Smooth muscle cell of the brain vasculature (primary cell): ENCODE measurements at places on chromosomes 13 and 19.

DNA sequence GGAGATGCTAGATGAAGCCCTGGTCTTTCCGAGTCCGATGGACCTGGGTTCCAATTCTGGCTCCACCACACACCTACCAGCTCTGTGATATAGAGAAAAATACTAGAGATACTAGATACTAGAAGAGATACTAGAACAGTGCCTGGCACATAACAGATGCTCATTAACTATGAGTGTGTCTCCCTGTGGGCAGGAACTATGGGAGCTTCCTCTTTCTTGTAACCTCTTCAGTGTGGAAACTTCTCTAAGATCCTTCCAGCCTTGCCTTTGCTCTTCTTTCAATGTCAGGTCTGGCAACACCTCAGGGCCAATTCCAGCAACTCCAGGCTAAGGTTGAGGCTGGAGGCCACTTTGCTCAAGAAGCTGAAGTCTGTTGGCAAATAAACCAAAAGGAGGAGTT is 143.9 kb downstream of the KATNAL1 start:
- DNase-seq, result no peak

DNA sequence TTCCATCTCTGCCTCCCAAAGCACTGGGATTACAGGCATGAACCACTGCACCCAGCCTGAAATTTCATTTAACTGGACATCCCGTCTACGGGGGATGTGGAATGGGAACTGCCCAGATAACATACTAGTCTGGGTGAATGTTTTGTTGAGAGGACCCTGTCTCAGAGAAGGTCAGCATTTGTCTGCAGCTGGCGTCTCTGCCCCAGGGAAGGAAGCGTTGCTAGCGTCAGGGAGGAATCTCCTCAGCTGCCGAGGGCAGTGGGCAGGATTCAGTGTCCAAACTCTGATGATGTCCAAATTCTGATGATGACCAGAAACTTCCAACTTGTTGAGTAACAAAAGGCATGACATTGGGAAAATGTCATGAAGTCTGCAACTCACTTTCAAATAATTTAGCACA is 3.1 kb downstream of the NXNL1 start:
- no peak for DNase-seq

- no peak for DNase-seq
Observed at GRCh38 chr13:44259045-44260027, 114.3 kb upstream of the SERP2 start.

DNA sequence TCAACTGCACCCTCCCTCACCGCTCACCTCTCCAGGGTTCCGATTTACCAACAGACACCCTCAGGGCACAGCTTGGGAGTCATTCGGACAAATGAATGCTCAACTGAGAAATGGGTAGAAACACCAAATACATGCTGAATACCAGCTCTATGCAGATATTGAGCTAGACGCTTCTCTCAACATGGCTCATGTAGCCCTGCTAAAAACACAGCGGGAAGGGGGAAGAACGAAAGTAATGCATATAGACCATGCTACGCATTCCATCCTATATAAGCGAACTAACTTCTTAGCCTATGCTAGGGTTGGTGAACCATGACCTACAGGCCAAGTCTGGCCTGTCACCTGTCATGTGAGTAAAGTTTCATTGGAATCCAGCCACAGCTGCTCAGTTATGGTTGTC is 304.0 kb downstream of the UQCRFS1 start:
- DNase-seq, result no peak

- DNase-seq, result no peak
Observed at GRCh38 chr19:48818234-48818820, 7.5 kb upstream of the BCAT2 start.

GRCh38 chr19:53982001-53982451 is 9.4 kb upstream of the CACNG6 start:
- no peak for DNase-seq

- DNase-seq, result no peak
Observed at GRCh38 chr13:70380809-70381208, 272.6 kb upstream of the KLHL1 start.

GRCh38 chr13:23570099-23570920 is at the start of gene TNFRSF19:
Gene TNFRSF19, plus strand, starts transcription at chr13:23570412. Its CDS starts 19,772 bp downstream, at chr13:23590184.
- DNase-seq, result peak; percentile 70

GRCh38 chr19:45119582-45119981 is 26.6 kb downstream of the PPP1R37 start:
- no peak for DNase-seq

- no peak for DNase-seq
Observed at GRCh38 chr13:80873589-80873988, 532.7 kb upstream of the SPRY2 start.

- no peak for DNase-seq
Observed at GRCh38 chr13:114112231-114112825, 20.1 kb downstream of the RASA3 start.

- DNase-seq, result no peak
Observed at GRCh38 chr13:46552889-46553520, at the start of gene LRCH1. Gene LRCH1, plus strand, starts transcription at chr13:46553170. Its CDS starts 227 bp downstream, at chr13:46553397.

GRCh38 chr19:31715249-31715945 is 366.2 kb upstream of the TSHZ3 start:
- DNase-seq, result no peak

- no peak for DNase-seq
Observed at GRCh38 chr13:59274958-59275727, 888.6 kb downstream of the DIAPH3 start.

GRCh38 chr13:47853236-47853635 is 147.8 kb downstream of the SUCLA2 start:
- no peak for DNase-seq

- no peak for DNase-seq
Observed at GRCh38 chr19:35000647-35001501, 751 bp downstream of the GRAMD1A start.

GRCh38 chr19:28012361-28012760 is 1200.6 kb downstream of the UQCRFS1 start:
- DNase-seq, result no peak

DNA sequence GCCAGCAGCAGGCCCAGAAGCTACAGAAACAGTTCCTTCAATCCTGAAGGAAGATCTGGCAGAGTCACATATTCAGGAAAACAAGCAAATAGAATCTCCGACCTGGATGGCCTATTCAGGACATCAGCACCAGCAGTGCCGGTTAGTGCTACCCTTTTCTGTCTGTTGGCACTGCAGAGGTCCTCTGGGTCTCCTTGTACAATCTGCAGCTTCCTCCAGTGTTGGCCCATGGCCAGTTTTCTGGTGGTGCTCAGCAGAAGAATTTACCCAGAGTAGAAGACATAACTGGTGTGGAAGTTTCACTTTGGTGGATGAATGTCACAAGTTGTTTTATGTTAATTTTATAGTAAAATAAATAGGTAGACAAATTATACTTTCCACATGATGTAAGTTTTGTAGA is 498.1 kb downstream of the COG6 start:
- DNase-seq, result no peak

DNA sequence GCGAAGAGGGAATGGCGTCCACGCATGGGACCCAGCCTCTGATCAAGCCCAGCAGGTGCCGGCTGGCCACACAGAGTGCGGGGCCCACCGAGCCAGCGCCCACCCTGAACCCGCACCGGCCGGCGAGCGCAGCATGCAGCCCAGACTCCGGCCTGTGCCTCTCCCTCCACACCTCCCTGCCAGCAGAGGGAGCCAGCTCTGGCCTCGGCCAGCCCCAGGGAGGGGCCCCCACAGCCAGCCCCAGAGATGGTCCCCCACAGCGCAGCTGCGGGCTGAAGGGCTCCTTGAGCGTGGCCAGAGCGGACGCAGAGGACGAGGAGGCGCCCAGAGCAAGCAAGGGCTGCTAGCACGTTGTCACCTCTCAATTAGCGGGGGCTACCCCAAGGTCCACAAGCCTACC is 904.5 kb downstream of the SLITRK6 start:
- DNase-seq, result no peak

GRCh38 chr13:59734393-59734792 is 429.3 kb downstream of the DIAPH3 start:
- DNase-seq, result no peak

GRCh38 chr13:105368781-105369180 is 1166.7 kb downstream of the EFNB2 start:
- DNase-seq, result no peak

DNA sequence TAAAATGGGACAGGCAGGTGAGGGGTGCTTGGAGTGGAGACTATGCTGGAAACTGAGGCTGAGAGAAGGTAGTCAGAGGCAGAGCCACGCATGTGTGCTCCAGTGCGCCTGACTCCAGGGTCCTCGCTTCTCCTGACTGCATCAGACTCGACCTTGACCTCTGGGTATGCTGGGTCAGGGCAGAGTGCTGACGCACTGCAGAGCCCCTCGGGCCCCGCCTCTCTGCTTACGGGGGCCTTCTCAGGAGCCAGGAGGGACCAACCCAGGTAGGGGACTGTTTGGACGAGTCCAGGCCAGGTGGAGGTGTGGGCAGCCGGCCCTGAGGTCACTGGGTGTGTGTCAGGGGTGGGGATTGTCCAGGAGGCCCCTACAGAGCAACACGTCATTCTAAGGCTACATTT is 22.9 kb upstream of the SLC7A10 start:
- DNase-seq, result no peak

GRCh38 chr13:111346101-111346680 is 25.7 kb downstream of the TEX29 start:
- DNase-seq, result no peak

DNA sequence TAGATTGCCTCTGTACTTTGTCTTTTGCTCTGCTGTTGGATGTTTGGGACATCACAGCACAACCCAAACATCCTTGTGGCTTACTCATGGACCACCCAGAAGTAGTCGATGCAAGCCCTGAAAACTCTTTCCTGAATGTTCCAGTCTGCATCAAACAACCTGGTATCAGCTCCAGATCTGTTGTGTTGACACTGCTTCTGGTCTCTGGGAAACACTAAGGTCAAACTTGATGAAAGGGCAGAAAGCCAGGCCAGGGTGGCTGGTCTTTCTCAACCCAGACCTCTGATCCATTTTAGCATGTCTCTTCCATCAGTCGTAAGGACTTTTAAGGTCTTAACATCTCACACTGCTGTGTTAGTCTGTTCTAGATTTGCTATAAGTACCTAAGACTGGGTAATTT is 265.7 kb downstream of the ZNF536 start:
- DNase-seq, result no peak

- no peak for DNase-seq
Observed at GRCh38 chr13:66341635-66342377, 888.3 kb downstream of the PCDH9 start.

DNA sequence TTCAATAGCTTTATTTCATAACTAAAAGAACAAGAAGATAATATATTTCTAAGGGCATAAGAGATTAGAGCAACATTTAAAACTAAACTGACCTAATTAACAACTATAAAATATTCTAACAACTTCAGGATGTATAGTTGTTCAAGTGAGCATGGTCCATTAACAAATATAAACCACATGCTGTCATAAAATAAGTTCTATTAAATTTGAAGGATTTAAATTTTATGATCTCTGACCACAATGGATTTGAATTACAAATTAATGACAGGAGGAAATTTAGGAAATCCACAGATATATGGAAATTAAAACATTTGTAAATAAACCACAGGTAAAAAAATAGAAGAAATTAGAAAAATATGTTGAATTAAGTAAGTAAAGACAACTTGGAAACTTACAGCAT is 196.5 kb upstream of the PCDH20 start:
- DNase-seq, result no peak

GRCh38 chr13:75689686-75690085 is 53.6 kb downstream of the LMO7 start:
- DNase-seq, result no peak

DNA sequence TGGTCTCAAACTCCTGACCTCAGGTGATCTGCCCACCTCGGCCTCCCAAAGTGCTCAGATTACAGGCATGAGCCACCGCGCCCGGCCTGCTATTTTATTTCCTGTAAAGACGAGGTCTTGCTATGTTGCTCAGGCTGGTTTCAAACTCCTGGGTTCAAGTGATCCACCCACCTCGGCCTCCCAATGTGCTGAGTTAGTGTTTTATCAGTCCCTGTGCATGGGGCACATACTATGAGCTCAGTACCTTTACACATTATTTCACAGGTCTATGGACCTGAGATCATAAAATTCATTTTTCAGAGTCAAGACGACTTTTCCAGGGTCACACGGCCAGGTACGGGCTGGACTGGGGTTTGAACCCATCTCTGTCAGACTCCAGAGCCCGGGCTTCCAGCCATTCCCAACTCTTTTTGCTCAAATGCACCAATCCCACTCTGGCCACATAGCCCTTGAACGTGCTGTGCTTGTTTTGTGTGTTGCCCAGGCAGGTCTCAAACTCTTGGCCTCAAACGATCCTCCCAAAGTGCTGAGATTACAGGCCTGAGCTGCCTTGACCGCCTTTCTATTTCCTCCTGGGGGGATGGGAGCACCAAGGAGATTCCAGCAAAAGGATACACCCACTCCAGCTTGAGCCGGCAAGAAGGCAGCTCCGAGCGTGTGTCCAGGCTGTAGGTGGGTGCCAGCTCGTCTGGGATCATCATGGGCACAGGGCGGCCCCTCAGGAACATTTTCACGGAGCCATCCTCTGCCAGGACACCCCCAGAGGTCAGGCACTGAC is 1.1 kb downstream of the EML2 start:
- no peak for DNase-seq

- DNase-seq, result peak; percentile 79
Observed at GRCh38 chr19:18464646-18465045, 26.7 kb upstream of the ISYNA1 start.

DNA sequence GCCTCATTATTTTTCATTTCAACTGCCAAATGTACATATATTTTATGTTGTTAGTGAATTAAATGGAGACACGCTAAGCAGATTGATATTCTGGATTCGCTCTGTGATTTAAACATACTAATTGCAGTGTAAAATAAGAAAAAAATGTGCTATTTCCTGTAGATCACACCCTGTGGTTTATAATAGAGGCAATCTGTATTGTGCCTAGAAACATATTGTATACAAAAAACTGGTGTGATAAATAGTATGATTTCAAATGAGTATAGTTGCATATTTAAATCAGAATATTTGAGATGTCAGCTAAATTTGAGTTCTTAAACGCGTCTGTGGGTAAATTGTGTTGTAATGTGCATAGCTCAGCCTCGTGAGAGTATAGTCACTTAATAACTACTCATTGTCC is 643.9 kb downstream of the TBC1D4 start:
- DNase-seq, result no peak

DNA sequence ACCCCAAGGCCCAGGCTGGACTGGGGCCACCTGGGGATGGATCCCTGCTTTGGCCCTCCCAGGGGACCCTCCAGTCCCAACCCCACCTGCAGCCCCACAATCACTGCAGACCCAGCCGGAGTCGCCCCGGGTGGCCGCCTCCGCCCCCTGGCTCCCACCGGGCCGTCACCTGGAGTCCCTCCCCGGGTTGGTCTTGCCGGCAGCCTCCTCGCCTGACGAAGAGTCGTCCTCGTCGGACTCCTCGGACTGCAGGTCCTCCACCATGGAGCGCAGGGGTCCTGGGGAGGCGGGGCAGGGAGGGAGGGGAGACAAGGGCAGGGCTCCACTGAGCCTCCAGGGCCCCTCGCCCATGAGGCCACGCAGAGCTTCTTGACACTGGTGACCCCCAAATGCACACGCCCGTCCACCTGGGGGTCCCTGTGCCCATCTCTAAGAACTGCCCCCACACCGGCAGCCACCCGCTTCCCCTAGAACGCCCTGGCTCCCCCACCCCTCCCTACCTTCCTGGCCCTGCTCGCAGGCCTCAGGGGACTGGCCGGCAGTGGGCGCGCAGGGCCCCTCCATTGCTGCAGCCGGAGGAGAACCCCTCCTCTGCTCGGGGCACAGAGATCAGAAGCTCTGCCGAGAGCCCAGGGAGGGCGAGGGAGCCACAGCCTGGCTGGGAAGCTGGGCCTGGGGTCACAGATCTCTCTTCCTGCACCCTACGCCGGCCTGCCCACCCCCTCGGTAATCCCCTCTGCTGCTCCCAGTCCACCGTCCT is 63.4 kb downstream of the MLLT1 start:
- no peak for DNase-seq
